Stimulated activated CD8-positive, alpha-beta memory T cell treated with anti-CD3 and anti-CD28 coated beads, Interleukin-12 subunit alpha, Interleukin-12 subunit beta, amount 100 ng/mL, for 4 hours (primary cell): ENCODE measurements at places on chromosomes 4 and X.
A peak's percentile ranks its signal among the peaks of the same experiment; 100 is the strongest.

- DNase-seq, result no peak
Observed at GRCh38 chrX:78979789-78980464, 34.7 kb downstream of the P2RY10 start.

GRCh38 chr4:113157086-113157857 lies 107.8 kb downstream of the ANK2 start:
- no peak for DNase-seq

- no peak for DNase-seq
Observed at GRCh38 chr4:7645158-7645557, 210.4 kb upstream of the PSAPL1 start.

DNA sequence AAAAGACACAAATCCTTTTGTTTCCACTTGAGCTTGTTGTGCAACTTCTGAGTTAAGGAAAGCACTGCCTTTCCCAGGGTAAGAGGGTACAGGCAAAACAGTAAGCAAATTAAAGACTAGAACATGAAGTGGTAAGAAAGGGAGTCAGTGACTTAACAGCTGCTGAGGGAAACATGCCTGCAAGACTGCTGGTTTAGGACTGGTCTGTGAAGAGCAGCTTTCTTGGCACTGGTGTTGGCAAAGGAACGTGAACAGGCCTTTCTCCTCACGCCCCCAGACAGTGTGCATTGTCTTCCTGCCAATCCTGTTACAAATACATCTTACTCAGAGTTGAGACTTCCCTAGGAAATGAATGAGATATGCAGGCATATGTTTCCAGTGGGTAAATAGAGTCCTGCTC lies 2.6 kb downstream of the LHFPL1 start:
- DNase-seq, result no peak

DNA sequence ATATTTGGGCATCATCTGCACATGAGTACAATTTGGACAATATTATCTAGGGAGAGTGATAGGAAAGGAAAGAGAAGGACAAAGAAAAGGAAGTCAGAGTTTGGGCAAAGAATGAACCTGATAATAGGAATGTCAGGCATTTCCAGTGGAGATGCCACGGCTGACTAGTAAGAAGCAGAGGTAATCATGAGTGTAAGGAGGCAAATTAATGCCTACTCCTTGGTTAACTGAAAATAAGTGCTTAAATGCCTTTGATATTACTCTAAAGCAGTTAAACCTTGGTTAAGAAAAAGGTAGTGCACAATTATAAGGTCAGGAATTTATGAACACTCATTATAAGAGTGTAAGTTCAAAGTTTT lies 99.2 kb upstream of the DDIT4L start:
- DNase-seq, result no peak

GRCh38 chr4:119024102-119024501 lies 111.5 kb upstream of the MYOZ2 start:
- no peak for DNase-seq

DNA sequence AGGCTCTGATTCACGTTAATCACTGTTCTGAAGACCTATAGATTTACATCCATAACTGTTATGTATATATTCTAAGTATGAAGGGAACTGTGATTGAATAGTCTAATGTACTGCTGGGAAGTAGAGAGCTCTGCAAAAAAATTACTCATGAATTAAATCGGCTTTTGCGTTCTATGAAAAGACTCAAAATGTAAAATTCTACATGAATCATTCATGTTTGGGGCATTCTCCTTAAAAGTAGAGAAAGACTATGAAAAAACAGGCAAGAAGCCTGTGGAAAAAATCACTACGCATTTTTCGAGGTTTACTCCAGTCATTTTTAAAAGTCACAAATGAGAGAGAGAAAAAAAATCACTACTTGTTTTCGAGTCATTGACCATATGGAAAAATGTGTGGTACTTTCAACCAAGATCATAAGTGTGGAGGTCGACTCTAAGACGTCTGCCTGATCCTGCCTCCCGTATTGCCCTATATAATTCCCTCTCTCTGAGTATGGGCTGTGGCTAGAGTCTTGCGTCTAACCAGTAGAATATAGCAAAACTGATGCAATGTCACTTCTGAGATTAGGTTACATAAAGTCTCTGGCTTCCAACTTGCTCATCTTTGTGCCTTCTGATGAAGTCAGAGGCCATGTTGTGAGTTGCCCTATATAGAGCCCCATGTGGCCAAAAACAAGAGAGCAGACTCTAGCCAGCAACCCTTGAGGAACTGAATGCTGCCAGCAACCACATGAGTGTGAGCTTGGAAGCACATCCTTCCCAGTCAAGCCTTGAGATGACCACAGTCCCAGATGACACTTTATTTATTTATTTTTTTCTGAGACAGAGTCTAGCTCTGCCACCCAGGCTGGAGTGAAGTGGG lies 32.1 kb upstream of the VEGFD start:
- no peak for DNase-seq

DNA sequence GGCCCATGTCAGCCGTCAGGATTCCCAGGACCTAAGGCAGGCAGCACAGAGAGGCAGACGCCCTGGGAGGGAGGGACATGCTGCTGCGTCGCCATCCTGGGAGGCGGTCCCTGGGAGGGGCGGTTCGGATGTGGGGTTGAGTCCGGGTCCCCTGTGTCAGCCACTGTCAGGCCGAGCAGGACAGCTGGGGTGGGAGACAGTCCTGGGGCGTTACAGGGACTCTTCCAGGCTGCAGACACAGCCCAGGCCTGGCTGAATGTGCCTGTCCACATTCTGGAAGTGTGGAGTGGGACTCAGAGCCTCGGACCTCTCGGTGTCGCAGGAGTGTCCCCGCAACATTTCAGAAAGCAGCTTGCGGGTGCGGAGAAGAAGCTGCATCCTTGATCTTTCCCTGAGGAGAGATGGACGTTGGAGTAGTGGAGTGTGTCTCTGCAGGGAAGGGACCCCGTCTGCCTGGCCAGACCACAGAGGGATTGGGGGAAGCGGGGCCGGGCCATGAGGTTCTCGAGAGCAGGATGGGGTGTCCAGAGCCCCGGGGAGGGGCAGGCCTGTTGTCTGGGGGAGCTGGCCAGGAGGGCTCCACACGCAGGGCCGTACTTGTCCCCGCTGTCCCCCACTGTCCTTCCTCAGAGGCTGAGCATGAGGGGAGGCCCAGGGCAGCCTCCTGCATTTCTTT lies 6.1 kb downstream of the AKAP17A start:
- DNase-seq, result no peak

- DNase-seq, result no peak
Observed at GRCh38 chr4:80266902-80267380, 477 bp downstream of the FGF5 start.

DNA sequence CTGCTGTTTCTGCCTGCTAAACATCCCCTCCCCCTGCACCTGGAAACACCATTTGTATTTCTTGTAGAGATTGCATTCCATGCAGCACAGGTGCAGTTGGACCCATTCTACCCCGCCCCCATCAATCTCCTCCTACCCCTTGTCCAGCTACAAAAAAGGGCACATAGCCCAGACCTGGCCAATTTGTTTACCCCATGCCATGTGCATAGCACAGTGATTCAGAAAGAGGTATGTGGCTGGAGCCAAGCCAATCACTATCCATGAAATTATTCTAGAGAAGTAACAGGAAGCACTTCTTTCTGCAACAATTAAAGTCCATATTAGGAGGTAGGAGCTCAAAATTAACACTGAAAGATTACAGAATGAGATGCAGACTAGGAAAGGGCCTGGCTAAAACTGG lies 20.2 kb upstream of the TMEM184C start:
- no peak for DNase-seq

- DNase-seq, result no peak
Observed at GRCh38 chr4:16116493-16116990, 32.7 kb upstream of the PROM1 start.

GRCh38 chr4:74640111-74640903 lies 154.0 kb downstream of the BTC start:
- no peak for DNase-seq

GRCh38 chrX:110145854-110146253 lies 142.9 kb downstream of the TMEM164 start:
- DNase-seq, result no peak

DNA sequence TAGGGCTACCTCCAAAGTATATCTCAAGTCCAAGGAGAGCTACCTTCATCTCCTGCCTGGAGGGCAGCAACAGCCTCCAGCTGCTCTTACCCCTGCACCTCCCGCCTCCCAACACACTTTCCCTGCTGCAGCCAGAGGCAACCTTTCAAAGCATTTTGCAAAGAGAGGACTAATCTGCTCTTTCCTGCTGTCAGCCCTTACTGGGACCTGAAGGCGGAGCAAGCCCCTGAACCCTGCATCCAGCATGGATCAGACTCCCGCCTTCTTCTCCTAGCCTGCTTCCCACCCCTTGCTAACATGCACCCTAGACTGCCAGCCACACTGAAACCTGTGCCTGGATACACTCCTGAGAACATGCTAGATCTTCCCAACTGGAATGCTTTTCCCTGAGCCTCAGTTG lies 37.7 kb upstream of the VMA21 start:
- DNase-seq, result no peak

DNA sequence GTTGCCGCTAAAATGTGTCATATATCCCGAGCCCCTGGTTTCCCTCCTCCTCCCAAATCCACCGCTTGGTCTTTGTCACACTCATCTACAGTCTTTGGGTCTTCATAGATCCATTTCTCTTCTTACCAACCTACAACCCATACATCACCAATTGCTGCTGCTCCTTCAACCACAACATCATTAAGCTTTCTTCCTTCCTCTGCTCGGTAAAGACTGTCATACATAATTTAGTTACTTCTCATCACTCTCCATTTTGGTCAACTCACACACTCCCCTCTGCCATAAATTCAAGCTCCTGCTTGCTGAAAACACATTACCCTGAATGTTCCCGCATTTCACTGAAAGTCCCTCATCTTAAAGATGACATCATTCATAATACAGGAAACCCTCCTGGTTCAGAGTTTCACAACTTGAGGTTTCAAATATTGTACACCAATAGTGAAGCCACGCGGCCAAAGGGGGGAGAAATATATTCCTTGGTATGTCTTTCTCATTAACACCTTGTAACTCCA lies 1.7 kb upstream of the DCTD start:
- no peak for DNase-seq

- no peak for DNase-seq
Observed at GRCh38 chr4:27239641-27240040, 379.0 kb downstream of the STIM2 start.

- no peak for DNase-seq
Observed at GRCh38 chr4:169080981-169081380, 70.9 kb upstream of the CBR4 start.

GRCh38 chr4:98864560-98864959 lies 64.4 kb downstream of the EIF4E start:
- no peak for DNase-seq

DNA sequence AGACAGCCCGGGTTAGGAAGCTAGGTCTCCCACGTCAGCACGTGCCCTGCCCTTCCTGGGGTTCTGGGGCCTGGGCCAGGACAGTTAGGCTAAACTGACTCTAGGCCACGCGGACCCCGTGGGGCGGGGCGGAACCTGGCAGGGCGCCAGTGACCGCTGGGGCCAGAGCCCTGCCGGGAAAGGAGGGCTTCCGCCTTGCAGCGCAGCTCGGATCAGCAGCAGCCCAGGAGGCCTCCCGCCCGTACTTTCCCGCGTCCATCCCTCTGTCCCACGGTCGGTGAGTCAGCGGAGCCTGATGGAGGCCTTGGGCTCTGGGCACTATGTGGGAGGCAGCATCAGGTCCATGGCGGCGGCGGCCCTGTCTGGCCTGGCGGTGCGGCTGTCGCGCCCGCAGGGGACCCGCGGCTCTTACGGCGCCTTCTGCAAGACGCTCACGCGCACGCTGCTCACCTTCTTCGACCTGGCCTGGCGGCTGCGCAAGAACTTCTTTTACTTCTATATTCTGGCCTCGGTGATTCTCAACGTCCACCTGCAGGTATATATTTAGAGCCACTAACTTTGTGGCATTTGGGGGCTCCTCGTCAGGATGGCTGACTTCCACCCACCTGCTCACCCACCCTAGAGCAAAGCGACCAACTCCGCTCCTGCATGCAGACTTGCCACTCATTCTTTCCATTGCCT lies at the start of gene SMIM10:
TSS of gene SMIM10 (plus strand) at position 191 of the 681 bp plus-strand sequence. CDS start at position 296, 105 bp downstream.
- DNase-seq, result peak; percentile 1

DNA sequence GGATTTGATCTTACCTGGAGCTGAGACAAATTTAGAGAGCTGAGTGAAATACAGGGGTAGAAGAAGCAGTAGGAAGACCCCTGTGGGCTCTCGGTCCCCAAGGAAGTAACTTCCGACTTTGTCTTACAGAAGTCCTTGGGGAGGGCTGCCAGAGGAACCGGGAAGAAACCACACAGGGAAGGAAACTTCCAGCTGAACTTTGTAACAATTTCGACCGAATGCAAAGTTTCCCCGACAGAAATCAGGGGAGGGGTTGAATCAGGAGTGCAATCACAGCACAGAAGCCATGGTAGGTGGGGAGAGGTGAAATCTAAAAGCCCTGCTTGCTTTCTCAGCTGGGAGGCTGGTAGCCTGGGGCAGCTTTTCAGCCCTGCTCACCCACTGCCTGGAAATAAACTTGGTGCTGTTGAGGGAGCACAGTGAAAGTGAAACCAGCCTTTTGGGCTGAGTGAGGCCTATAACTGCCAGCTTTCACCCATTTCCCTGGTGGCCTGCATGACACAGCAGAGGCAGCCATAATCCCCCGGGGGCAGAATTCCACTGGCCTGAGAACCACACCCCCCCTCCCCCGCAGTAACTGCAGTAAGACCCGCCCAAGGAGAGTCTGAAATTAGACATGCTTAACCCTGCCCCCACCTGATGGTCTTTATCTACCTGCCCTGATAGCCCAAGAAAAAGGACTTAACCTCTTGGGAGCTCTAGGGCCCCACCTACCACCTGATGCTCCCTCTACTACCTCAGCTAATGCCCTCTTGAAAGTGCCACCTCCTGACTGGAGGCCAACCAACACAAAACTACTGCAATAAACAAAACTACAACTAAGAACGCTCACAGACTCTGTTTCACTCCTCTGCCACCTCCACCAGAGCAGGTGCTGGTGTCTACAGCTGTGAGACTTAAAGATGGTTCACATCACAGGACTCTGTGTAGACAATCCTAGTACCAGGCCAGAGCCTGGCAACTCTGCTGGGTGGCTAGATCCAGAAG lies 248.2 kb downstream of the PARM1 start:
- DNase-seq, result no peak

GRCh38 chrX:45140812-45141211 lies 59.9 kb downstream of the DIPK2B start:
- DNase-seq, result no peak

DNA sequence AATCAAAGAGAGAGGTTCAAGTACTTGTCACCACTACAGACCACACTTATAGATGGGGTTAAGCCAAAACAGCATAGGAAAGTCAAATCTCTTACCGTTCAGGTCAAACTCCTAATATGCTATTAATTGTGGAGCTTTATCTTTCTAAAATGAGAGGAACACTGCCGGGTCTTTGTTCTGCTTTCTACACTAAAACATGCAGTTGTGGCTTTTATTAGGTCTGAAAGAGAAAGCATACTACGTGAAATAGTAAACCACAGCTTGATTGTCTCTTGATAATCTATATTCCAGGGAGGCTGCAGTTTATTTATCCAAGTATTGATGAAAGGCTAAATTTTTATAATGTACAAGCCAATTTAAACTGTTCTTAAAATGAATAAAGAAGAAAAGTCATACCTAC lies 12.3 kb upstream of the INPP4B start:
- DNase-seq, result no peak

DNA sequence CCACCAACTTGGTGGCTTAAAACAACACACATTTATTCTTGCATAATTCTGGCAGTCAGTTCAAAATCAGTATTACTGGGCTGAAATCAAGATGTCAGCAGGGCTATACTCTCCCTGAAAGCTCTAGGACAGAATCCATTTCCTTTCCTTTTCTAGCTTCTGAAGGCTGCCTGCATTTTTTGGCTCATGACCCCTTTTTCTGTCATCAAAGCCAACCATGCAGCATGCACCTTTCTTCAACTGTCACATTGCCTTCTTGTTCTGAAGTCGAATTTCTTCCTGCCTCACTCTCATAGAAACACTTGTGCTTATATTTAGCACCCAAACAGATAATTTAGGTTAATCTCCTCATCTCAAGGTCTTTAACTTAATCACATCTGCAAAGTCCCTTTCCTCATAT lies 79.8 kb upstream of the PPP1R2C start:
- no peak for DNase-seq
